ENCODE measurements at places on chromosomes 1 and 21.
A peak's percentile ranks its signal among the peaks of the same experiment; 100 is the strongest.

DNA sequence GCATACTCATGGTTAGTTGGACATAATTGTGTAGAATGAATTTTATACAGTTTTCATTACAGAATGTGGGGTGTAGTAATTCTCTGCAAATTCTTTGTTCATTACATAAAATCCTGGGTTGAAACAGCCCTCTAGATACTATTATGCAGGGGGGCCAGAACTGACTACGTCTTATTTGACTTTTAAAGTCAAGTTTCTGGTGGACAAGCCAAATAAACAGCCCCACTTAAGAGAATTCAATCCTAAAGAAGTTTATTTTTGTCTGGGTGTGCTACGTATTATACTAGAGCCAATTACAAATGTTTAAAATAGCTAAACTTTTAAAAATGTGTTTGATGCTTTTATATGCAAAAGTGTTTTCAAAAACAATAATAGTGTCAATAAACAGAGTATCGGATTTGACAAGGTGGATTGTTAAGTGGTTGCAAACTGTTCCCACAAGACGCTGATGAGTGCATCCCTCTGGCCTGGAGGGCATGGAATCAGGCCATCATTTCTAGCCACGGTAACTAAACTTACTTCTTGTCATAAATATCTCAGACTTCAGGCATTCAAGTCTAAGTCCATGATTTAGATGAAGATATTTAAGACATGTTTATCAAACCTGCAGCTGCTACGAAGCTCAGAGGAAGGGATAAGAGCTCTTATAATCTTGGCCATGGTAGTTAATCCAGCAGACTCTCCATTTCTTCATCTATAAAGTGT, 646.3 kb downstream of the KIF26B start:
- H3K4me3 ChIP-seq = no peak overlapping the region
- no peak for DNase-seq
- H3K36me3 ChIP-seq = peaks cover 4% of the 10 kb centered on the region
- H3K27me3 ChIP-seq = no peaks in the 10 kb centered on the region
- no peak overlapping the region for H3K27ac ChIP-seq

DNA sequence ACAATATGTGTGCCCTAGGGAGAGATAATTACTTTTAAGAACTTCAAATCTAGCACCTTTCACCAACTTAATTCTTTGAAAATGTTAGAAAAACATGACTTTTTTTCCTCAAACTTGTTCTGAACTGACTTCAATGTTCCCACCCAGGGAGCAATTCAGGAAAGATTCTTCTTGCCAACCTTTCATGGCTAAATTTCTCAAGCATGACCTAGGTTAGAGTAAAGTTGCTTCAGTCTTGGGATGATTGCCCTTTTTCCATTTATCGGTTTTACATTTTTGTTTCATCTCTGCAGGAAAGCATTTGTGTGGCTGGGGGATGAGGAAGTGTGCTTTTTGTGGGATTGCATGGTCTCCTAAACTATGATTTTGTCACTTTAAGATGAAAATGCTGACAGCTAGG, 647.7 kb downstream of the LTN1 start:
- H3K4me3 ChIP-seq = no peak overlapping the region
- DNase-seq = no peak
- H3K36me3 ChIP-seq = no peaks in the 10 kb centered on the region
- no peaks in the 10 kb centered on the region for H3K4me1 ChIP-seq

GRCh38 chr1:44485934-44486460, 80.9 kb downstream of the RNF220 start:
- H3K4me1 ChIP-seq = peaks cover 26% of the 10 kb centered on the region
- no peaks in the 10 kb centered on the region for H3K27me3 ChIP-seq
- H3K36me3 ChIP-seq = peaks cover 2% of the 10 kb centered on the region

- H3K27me3 ChIP-seq = no peaks in the 10 kb centered on the region
- H3K27ac ChIP-seq = peak overlapping the region; percentile 79
- H3K36me3 ChIP-seq = peaks cover 9% of the 10 kb centered on the region
- DNase-seq = no peak
- peaks cover 51% of the 10 kb centered on the region for H3K4me1 ChIP-seq
- no peak overlapping the region for H3K4me3 ChIP-seq
Observed at GRCh38 chr1:12478612-12478985, 139.4 kb downstream of the DHRS3 start.

- H3K36me3 ChIP-seq = no peaks in the 10 kb centered on the region
- no peaks in the 10 kb centered on the region for H3K27me3 ChIP-seq
- no peak overlapping the region for H3K4me3 ChIP-seq
- no peaks in the 10 kb centered on the region for H3K4me1 ChIP-seq
- no peak for DNase-seq
Observed at GRCh38 chr1:242556276-242556675, 31.8 kb upstream of the PLD5 start.

DNA sequence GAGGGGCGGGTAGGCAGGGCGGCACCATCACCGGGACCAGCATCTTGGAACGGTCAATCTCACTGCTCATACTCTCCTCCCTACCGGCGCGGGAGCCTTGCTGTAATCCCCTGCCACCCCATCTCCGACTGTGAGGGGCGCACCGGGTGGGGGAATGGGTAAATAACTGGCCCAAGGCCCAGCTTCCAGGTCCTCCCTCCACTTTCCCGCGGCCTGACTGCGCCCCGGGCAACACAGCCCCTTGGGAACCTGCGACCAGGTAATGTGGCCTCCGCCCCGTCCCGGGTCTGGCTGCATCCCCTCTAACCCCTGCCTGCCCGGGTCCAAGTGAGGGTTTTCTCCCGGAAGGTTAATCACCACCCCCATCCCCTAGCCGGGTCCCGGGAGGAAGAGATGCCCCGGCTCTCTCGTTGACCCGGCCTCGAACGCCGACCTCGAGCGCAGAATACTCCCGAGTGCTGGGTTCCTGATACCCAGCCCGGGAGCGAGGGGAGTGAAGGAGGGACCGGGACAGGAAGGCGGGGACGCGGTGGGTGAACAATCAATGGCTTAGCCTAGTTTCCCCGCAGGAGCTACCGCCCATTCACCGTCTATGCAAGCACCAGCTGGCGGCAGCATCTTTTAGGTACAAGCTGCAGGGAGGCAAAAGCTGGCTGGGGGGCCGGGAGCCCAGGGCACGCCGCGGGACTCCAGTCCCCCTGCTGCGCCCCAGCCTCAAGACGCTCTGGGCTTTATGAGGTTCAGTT, 5.9 kb upstream of the LHX9 start:
- H3K27me3 ChIP-seq = peaks cover 89% of the 10 kb centered on the region
- H3K4me1 ChIP-seq = peaks cover 42% of the 10 kb centered on the region
- peaks cover 6% of the 10 kb centered on the region for H3K36me3 ChIP-seq
- H3K27ac ChIP-seq = no peak overlapping the region
- H3K4me3 ChIP-seq = no peak overlapping the region
- DNase-seq = no peak

GRCh38 chr21:15431053-15431452, 298.7 kb upstream of the USP25 start:
- no peak for DNase-seq
- no peak overlapping the region for H3K27ac ChIP-seq
- no peaks in the 10 kb centered on the region for H3K36me3 ChIP-seq
- H3K27me3 ChIP-seq = no peaks in the 10 kb centered on the region
- H3K4me1 ChIP-seq = peaks cover 6% of the 10 kb centered on the region

DNA sequence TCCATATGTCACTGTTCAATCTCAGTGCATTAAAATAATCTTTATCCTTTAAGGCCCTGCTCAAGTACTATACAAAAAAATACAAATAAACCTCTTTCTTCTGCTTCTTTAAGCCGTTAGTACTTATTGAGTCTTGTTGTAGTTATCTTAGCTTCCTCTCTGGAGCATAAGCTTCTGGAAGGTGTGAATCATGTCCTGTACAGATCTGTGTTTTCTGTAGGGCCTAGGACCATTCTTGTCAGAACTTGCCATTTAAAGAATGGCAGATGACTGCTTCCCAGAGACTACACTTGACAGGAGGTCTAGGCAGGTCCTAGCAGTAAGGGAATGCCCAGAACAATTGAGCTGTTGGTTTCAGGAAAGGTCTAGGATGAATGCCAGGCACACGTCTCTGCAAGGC, 12.9 kb downstream of the NEK7 start:
- peaks cover 68% of the 10 kb centered on the region for H3K4me1 ChIP-seq
- no peak overlapping the region for H3K27ac ChIP-seq
- no peaks in the 10 kb centered on the region for H3K27me3 ChIP-seq
- DNase-seq = no peak
- no peak overlapping the region for H3K4me3 ChIP-seq

DNA sequence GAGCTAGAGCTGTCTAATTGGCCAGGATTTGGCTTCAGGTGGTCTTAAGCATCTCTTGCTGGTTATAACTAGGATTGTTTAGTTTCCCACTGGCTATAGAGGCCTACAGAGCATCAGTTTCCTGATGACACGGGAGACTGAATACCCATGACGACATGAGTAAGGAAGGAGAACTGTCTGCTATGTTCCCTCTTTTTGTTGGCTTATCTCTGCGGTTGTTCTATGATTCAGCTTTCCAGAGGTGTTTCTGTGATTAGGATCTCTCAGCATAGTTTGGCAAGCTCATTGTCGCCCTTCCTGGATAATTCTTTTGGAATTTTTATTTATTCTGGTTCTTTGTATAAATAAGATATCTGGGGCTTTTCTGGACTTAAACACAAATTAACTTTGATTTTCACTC, 163.4 kb downstream of the OLFM3 start:
- peaks cover 13% of the 10 kb centered on the region for H3K27me3 ChIP-seq
- no peaks in the 10 kb centered on the region for H3K4me1 ChIP-seq
- DNase-seq = no peak
- no peak overlapping the region for H3K4me3 ChIP-seq

DNA sequence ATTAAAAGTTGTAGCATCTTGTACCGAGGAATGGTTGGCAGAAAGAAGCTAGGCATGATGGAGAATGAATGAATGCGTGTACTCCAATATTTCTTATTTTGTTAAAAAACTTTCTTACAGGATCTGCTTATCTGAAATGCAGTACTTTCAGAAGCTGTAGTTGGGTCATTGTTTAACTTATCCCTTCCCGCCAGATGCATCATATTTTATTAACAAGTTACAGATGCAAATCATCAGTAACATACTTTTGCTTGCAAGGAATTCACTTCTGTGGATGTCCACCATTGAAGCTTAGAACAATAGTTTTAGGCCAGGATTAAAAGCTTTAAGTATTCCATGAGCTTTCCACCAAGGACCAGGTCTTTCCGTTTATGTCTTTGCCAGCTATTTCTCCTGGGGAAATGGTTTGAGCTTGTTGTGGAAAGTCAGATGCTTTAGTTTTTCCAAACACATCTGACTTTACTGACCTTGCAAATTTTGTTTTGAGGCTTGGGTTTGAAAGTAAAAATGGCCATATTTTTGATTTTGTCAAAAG, 65.4 kb downstream of the PATJ start:
- no peak overlapping the region for H3K27ac ChIP-seq
- peaks cover 7% of the 10 kb centered on the region for H3K4me1 ChIP-seq
- DNase-seq = no peak
- peaks cover under 1% of the 10 kb centered on the region for H3K36me3 ChIP-seq
- H3K27me3 ChIP-seq = no peaks in the 10 kb centered on the region

DNA sequence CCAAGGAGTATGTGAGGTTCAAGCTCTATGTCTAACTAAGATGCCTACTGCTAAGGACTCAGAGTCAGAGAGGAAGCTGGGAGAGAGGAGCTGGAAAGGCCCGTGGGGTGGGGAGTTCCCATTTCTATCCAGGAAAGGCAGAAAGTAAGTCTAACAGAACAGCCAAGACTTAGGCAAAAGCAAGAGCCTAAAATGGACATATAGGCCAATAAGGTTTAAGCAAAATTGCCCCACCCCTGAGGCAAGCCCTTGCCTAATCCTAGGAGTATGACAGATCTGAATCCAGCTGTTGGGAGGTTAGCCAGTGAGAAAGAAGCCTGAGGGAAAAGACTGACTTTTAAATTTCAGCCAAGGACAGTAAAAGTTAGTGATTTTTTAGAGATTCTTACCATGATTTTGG, 1.6 kb upstream of the KLHDC9 start:
- DNase-seq = peak; percentile 24
- H3K27me3 ChIP-seq = peaks cover 3% of the 10 kb centered on the region
- no peak overlapping the region for H3K27ac ChIP-seq
- H3K36me3 ChIP-seq = peaks cover 2% of the 10 kb centered on the region

GRCh38 chr1:78101514-78101913, 55.7 kb downstream of the GIPC2 start:
- DNase-seq = no peak
- H3K4me3 ChIP-seq = no peak overlapping the region
- H3K27ac ChIP-seq = peak overlapping the region; percentile 89
- H3K36me3 ChIP-seq = no peaks in the 10 kb centered on the region
- H3K4me1 ChIP-seq = peaks cover 67% of the 10 kb centered on the region

- no peak overlapping the region for H3K27ac ChIP-seq
- H3K4me1 ChIP-seq = peaks cover 27% of the 10 kb centered on the region
- H3K27me3 ChIP-seq = no peaks in the 10 kb centered on the region
- H3K36me3 ChIP-seq = peaks cover 9% of the 10 kb centered on the region
Observed at GRCh38 chr1:198577444-198577843, 37.0 kb upstream of the ATP6V1G3 start.

GRCh38 chr1:207853372-207853757, 57.6 kb downstream of the CD34 start:
- peaks cover 8% of the 10 kb centered on the region for H3K4me1 ChIP-seq
- no peaks in the 10 kb centered on the region for H3K27me3 ChIP-seq
- H3K36me3 ChIP-seq = peaks cover 3% of the 10 kb centered on the region
- no peak overlapping the region for H3K27ac ChIP-seq

- H3K36me3 ChIP-seq = no peaks in the 10 kb centered on the region
- peak overlapping the region; percentile 93 for H3K4me3 ChIP-seq
- no peaks in the 10 kb centered on the region for H3K27me3 ChIP-seq
- DNase-seq = no peak
Observed at GRCh38 chr1:78005755-78006154, 1.0 kb downstream of the DNAJB4 start.

GRCh38 chr1:17359031-17359430, 13.0 kb upstream of the PADI6 start:
- H3K27me3 ChIP-seq = peaks cover 5% of the 10 kb centered on the region
- no peaks in the 10 kb centered on the region for H3K36me3 ChIP-seq
- no peak overlapping the region for H3K4me3 ChIP-seq
- no peaks in the 10 kb centered on the region for H3K4me1 ChIP-seq
- DNase-seq = no peak

DNA sequence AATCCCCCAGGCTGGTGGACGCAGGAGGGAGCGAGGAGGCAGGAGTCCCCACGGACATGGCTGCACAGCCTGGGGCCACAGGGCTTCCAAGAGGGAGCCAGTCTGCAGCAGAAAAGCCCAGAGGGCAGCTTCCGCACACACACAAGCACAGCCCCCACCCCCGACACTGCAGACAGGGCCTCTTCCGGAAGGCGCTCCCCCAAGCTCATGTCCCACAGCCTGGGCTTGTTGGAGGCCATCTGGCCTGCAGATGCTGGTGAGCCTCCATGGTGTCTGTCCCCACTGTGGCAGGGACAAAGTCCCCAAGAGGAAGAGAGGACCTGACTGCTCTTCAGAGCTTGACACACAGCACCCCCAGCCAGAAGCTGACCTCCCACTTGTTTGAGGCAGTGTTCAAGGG, 13.4 kb upstream of the KIAA1614 start:
- no peaks in the 10 kb centered on the region for H3K27me3 ChIP-seq
- H3K27ac ChIP-seq = no peak overlapping the region
- DNase-seq = no peak
- peaks cover 4% of the 10 kb centered on the region for H3K4me1 ChIP-seq
- no peak overlapping the region for H3K4me3 ChIP-seq

- no peak for DNase-seq
- peak overlapping the region; percentile 49 for H3K4me3 ChIP-seq
- H3K36me3 ChIP-seq = no peaks in the 10 kb centered on the region
- peak overlapping the region; percentile 99 for H3K27ac ChIP-seq
Observed at GRCh38 chr1:153567621-153568366, 2.1 kb upstream of the S100A2 start.

- H3K27ac ChIP-seq = no peak overlapping the region
- DNase-seq = no peak
- H3K36me3 ChIP-seq = no peaks in the 10 kb centered on the region
Observed at GRCh38 chr1:57594002-57594401, 170.1 kb upstream of the DAB1 start.
